ENCODE measurements at places on chromosomes 3 and 15. TPM values are rescaled to one million over a fixed set of nuclear protein-coding genes. Genes with fewer than 3 reads are reported as not detected.

DNA sequence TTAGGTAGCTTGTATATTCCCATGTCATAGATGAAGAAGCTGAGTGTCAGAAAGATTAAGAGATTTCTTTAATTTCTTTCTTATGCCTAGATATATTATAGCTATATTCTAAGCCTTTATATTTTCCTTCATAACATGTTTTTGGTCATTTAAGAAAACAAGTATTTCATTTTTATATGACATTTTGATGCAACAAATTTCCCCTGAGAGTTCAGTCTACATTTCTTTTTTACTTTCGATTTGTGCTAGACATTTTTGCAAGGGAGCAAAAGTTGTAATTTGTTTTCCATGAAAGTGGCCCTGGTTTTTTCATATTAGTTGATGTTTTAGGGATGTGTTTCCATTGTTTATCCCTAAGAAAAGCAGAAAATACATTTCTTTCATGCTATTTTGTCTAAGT is 344.9 kb downstream of the NLGN1 start:
- DNase-seq, result no peak

DNA sequence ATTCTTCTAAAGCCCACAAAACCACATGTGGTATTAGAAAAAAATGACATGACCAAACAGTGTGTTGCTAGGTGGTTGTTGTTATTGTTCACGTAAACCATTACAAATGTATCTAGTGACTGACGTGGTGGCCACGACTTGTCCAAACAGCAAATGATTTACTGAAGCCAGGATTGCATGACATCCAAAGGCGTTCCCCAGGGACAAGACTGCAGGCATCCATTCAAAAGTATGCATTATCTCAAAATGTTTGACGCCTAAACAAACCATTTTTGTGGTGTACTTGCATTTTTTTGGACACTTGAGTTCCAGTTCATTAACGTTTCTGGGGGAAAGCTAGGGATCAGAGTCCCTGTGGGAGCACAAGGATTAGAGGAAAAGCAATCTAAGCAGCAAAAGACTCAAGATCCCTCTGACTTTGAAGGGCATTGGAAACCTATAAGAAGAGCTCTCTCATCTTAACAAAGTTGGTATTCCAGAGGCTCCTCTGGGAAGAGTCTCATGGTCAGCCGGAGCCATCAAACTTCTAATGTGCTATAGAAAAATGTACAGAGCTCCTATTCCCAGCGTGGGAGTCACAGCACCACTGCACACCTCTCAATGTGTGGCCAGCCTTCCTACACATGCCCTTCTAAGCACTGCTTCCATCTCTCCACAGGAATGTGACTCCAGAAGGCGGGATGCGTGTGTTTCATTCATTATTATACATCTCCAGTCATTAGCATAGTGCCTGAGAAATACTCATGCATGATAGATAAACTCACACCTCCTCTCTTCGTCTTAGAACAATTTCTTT is 62.9 kb downstream of the FBN1 start:
- no peak for DNase-seq

DNA sequence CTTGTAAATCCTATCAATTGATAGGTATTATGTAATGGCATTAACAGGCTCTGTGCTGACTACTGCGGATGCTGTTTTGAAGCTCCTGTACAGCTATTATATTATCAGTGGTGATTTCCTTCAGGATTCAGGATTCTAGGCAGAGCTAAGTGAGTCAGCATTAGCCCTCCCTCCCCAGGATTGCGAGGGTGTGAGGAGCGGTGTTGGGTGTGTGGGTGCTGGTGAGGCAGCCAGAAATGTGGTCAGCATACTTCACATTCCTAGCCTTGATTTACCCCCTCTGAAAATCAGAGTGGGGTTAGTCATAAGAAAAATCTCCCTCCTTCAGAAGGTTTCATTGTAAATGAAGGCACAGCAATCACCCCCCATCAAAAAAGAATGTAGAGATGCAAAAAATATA is 72.5 kb downstream of the SNTN start:
- DNase-seq, result no peak

DNA sequence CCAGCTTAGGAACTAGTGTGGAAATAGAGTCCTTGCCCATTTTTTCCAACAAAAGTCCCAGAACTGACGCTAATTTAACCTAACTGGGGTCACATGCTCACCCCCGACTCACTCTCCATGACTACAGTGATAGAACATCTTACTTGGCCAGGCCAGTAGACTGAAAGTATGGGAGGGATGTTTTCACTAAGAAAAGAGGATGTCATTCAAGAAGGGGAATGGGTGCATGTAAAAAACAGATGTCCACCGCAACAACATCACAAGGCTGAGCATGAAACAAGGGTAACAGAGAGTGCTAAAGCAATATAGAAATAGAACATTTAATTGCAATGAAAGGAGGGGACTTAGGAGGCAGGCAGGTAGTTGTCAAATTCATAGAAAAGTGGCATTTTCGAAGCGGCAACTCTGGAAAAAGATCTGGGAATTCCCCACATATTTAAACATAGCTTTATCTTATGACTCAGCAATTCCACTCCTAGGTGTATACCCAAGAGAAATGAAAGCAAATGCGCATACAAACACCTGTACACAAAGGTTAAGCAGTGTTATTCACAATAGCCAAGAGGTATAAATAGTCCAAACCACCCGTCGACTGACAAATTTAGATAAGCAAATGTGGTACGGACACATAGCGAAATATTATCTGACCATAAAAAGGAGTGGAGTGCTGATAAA is 41.1 kb upstream of the UBE2E2 start:
- DNase-seq, result no peak

- no peak for DNase-seq
These were observed 25.9 kb downstream of the SERP1 start for GRCh38 chr3:150520408-150520807.

Gene PAK2
- 185 TPM for total RNA-seq

Gene KLHL25
- total RNA-seq, result 7.0 TPM

Gene RNF123
- total RNA-seq, result 23.1 TPM

Gene CCDC13
- 0.82 TPM for total RNA-seq

Gene GOLGB1
- 49.7 TPM for total RNA-seq
